ENCODE measurements at places on chromosomes 3 and 15.

- H3K4me1 ChIP-seq: no peaks in the 10 kb centered on the region
- no peak overlapping the region for H3K4me3 ChIP-seq
- H3K36me3 ChIP-seq: no peaks in the 10 kb centered on the region
- peaks cover 36% of the 10 kb centered on the region for H3K27me3 ChIP-seq
- ATAC-seq: no peak
Observed at GRCh38 chr15:77673866-77674265, 41.2 kb upstream of the LINGO1 start.

DNA sequence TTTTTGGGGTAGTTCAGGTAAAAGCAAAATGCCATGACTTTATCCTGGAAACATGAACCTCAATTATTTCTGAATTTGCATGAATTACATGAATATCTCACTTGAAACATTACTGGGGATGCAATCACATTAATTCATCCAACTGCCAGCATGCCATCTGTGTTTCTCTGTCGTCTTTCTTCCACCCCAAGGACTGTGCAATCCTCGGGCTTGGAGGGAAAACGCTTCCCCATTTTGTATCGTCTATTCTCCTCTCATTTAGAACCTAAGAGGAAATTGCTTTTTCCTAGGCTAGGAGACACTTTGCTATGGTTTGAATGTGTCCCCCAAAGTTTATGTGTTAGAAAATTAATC lies 109.4 kb downstream of the SQOR start:
- no peaks in the 10 kb centered on the region for H3K36me3 ChIP-seq
- no peak for ATAC-seq
- H3K27me3 ChIP-seq: peaks cover 34% of the 10 kb centered on the region
- no peak overlapping the region for H3K4me3 ChIP-seq
- H3K4me1 ChIP-seq: no peaks in the 10 kb centered on the region

DNA sequence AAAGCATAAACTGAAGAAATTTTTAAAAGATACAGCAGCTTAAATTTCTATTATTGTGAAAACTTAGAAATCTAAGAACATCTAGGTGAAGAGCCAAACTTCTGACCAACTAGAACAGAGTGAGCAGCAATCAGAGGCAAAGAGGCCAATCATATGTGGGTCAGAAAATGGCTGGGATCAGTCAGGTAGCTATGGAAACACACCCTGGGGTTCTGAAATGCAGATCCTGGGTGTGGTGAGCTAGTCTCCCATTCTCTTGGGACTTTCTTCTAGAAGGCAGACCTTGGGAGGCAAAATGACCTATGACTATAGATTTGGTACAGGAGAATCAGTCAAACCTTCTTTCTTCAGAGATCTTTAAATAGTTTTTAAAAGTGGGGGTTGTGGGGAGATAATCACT lies 385.8 kb downstream of the TBC1D5 start:
- H3K27me3 ChIP-seq: no peaks in the 10 kb centered on the region
- no peak overlapping the region for H3K27ac ChIP-seq
- H3K4me3 ChIP-seq: no peak overlapping the region
- no peak for ATAC-seq
- no peaks in the 10 kb centered on the region for H3K4me1 ChIP-seq
- H3K36me3 ChIP-seq: peaks cover 36% of the 10 kb centered on the region

DNA sequence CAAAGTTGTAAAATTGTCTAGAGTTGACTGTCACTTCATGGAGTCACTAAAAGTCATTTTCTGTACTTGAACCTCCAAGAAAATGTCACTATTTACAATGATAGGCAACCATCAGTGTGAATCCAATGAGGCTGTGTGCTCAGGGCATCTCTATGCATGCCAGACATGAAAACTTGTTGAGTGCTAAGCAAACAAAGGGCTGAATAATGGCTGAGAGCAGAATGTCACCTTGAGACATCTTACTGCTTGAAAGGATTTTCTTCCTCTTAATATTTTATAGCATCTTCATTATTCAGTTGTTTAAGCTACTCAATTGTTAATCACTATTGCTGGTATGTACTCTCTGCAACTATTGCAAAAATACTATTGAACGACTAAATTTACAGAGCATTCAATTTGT lies 184.7 kb downstream of the PLCH1 start:
- no peak overlapping the region for H3K4me3 ChIP-seq
- no peaks in the 10 kb centered on the region for H3K36me3 ChIP-seq

GRCh38 chr15:91857772-91858171 lies 4.3 kb downstream of the SLCO3A1 start:
- H3K27me3 ChIP-seq: peaks cover 27% of the 10 kb centered on the region
- no peaks in the 10 kb centered on the region for H3K36me3 ChIP-seq
- no peak overlapping the region for H3K4me3 ChIP-seq
- H3K27ac ChIP-seq: no peak overlapping the region
- H3K4me1 ChIP-seq: peaks cover 26% of the 10 kb centered on the region

DNA sequence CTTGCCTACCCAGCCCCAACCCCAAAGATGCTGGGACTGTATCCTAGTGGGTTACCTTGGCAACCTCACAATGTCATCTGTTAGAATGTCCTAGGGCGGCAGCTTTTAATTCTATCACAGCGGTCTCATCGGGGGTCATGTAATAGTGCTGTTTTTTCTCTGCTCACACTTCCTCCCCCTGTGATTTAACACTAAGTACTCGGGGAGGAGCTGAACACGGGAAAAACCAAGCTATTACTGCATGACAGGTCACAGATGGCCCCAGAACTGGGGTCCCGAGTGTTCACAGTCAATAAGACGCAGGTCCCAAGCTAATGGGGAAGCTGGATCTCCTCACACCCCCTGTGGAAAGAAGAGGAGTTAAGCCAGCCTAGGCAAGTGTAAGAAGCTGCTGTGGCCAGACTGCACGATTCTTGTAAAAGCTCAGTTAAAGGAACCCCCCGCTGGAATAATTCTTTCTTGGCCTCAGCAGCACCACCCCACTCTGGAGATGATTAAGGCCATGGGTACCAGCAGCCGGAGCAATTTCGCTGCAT lies 2.5 kb upstream of the RFTN1 start:
- ATAC-seq: peak; percentile 6
- H3K36me3 ChIP-seq: peaks cover 39% of the 10 kb centered on the region
- no peaks in the 10 kb centered on the region for H3K27me3 ChIP-seq
- H3K4me3 ChIP-seq: peak overlapping the region; percentile 99
- peak overlapping the region; percentile 100 for H3K27ac ChIP-seq
